Activated CD4-positive, alpha-beta T cell treated with anti-CD3 and anti-CD28 coated beads, Interleukin-2, amount 50 U/mL, for 4 hours (primary cell): ENCODE measurements at places on chromosomes 5 and 9.

DNA sequence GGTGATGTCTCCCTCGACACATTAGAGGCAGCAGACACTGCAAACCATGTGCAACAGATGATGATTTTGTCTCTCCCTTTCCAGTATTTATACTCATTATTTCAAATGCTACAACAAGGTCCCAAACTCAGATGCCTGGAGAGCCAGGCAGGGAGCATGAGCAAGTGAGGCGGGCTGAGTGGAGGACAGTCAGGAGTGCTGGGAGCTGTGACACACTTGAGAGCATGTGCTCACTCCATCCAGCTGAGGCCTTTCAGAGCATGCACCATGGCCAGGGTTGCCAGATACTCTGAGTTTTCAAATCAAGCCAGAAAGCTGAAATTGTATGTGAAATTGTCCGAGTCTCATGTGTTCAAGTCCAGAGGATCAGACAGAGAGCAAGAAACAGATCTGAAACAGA is 55.8 kb upstream of the SLC2A8 start:
- DNase-seq, result no peak

DNA sequence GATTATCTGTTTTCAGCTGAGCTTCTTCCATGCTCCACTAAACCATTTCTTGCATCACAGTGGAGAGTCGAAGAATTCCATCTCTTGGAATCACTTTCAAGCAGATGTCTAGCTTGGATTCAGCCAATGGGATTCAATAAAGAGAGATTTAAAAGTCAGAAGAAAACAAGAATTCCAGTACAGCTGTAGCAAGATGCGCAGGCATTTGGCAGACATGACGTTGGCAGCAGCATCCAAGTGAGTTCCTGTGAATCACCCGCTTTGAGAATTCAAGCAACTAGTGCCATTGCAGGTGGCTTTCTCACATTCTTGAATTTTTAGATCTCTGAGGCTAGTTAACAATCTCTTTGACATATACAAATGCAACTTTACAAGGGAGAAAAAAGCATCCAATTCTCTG is 467.0 kb downstream of the CDH10 start:
- no peak for DNase-seq

- no peak for DNase-seq
Observed at GRCh38 chr5:665956-666711, 27.0 kb downstream of the TPPP start.

GRCh38 chr5:159887050-159887449 is 29.2 kb upstream of the ADRA1B start:
- no peak for DNase-seq

DNA sequence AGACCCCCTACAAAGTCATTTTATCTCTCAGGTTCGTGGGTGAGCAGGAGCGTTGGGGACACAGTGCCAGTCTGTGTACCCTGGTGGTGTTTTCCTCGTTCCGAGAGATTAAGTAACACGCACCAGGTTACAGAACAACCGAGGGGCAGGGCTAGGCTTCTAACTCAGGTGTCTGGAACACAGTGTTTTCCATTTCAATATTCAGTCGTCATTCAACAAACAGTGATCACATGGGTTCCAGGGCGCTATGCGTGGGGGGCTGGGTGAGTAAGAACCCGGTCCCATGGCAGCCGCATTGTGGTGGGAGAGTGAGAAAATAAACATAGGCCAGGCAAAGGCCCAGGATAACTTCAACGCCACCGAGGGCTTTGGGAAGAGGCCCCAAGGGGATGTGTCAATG is 55.9 kb upstream of the RNU6ATAC start:
- DNase-seq, result no peak

- no peak for DNase-seq
Observed at GRCh38 chr5:18244309-18244708, 610.0 kb downstream of the TAF11L14 start.

- DNase-seq, result no peak
Observed at GRCh38 chr5:170541146-170541769, 37.4 kb downstream of the KCNIP1 start.

GRCh38 chr9:99075246-99075912 is 29.5 kb upstream of the TGFBR1 start:
- DNase-seq, result no peak

GRCh38 chr5:172007175-172008110 is 1.0 kb upstream of the FBXW11 start:
- no peak for DNase-seq

GRCh38 chr5:113244966-113245365 is 189.8 kb downstream of the TSSK1B start:
- DNase-seq, result no peak

DNA sequence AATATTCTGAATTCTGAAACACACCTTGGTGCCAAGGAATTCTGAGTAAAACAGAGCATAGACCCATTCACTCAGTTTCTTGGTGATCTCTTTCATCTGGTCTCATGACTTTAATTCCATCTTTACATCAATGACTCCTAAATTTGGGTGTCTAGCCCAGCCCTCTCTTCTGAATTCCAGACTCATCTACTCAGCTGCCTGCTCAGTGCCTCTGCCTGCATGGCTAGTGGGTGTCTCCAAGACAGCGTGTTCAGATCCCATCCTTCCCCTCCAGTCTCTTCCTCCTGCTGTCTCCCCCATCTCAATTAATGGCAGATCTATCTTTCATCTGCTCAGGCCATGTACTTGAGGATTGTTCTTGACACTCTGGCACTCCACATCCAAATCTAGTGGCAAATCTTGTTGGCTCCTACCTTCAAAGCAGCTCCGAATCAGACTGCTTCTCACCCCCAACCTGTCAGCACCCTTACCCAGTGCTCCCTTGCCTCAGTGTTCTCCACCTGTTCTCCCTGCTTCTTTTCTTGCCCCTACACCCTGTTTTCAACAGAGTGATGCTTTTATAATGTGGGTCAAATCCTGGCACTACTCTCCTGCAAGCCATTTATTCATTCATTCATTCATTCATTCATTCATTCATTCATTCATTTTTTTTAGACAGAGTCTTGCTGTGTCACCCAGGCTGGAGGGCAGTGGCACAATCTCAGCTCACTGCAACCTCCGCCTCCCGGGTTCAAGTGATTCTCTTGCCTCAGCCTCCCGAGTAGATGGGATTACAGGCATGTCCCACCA is 5.3 kb downstream of the CAVIN4 start:
- DNase-seq, result no peak

- no peak for DNase-seq
Observed at GRCh38 chr5:112574536-112574935, 155.5 kb upstream of the EPB41L4A start.

- DNase-seq, result no peak
Observed at GRCh38 chr9:92159058-92159457, 43.8 kb upstream of the SPTLC1 start.

- no peak for DNase-seq
Observed at GRCh38 chr9:98521141-98521540, 187.6 kb downstream of the GABBR2 start.

DNA sequence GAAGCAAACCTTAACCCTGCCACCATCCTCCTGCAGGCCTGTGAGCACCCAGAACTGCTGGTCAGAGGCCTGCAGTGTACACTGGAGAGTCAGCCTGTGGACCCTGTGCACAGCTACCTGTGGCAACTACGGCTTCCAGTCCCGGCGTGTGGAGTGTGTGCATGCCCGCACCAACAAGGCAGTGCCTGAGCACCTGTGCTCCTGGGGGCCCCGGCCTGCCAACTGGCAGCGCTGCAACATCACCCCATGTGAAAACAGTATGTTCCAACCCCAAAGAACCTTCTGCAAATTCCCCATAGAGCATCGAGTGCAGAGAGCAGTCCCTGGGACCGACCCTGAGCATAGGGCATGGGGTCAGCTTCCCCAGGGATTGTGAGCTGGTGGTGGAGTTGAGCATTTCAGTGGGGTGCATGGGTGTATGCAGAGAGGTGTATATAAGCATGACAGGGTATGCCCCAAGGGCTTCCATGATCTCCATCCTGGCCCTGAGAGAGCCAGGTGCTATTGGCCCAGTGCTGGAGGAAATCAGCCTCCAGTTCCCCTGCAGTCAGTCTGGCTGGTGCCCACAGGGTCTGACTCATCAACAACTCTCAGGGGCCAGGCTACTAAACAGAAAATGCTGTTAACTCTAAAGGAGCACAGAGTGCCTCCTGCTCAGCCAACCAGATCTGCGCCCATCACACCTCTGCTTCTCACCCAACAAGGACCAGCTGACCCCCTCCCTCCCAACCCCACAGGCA is 126.2 kb downstream of the SAXO1 start:
- DNase-seq, result no peak

- DNase-seq, result no peak
Observed at GRCh38 chr9:84751921-84752320, 82.4 kb downstream of the NTRK2 start.

- no peak for DNase-seq
Observed at GRCh38 chr5:9233712-9234111, 312.2 kb downstream of the SEMA5A start.

DNA sequence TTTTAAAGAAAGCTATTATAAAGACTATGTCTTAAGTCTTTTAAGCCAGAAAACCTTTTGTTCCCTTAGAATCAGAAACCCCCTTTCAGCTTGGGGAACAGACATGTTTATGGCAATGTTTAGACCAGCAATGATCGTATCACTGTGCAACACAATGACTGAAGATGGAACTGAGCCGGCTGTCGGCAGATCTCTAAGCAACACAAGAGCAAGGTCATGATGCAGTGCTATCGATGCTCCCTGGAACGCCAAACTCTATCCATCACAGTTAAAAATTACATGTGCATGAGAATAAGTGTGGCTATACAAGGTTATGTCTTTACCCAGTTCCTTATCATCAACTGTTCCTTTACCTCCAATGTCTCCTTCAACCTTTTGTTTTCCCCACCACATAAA is 1.8 kb upstream of the RNF44 start:
- DNase-seq, result no peak

GRCh38 chr9:2839040-2839439 is 4.9 kb downstream of the PUM3 start:
- no peak for DNase-seq

- DNase-seq, result no peak
Observed at GRCh38 chr5:107916731-107917725, 246.3 kb upstream of the EFNA5 start.

- peak; percentile 59 for DNase-seq
Observed at GRCh38 chr9:6680797-6681146, 35.2 kb upstream of the GLDC start.

DNA sequence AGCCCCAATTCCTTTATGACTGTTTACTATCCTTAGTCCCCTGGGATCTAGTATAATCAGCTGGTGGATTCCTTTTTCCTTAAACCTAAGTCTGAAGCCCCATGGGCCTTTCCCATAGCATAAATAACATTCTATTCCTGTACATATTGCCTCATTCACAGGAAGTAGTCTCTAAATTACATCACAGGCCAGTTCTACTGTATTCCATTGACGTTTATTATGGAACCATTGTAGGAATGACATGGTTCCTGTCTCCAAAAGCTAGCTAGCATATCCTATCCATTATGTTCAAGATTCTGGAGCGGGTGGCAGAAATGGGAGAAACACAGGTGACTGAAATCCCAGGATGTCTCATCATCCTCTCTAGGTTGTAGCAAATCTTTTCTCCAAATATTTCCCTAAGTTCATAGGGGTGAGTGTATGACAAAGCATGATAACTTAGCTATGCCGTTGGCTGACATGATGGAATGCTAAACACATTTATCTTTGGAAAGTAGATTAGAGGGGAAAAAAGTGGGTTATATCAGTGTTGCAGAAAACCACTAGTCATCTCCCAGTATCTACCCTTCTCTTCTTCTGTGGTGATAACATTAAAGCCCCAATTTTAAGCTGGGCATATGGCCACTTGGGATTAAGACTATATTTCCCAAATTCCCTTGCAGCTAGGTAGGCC is 140.1 kb downstream of the FGF1 start:
- DNase-seq, result no peak

- DNase-seq, result no peak
Observed at GRCh38 chr9:68708513-68708912, 3.5 kb downstream of the PIP5K1B start.

- no peak for DNase-seq
Observed at GRCh38 chr5:14341571-14342230, 198.6 kb downstream of the TRIO start.

DNA sequence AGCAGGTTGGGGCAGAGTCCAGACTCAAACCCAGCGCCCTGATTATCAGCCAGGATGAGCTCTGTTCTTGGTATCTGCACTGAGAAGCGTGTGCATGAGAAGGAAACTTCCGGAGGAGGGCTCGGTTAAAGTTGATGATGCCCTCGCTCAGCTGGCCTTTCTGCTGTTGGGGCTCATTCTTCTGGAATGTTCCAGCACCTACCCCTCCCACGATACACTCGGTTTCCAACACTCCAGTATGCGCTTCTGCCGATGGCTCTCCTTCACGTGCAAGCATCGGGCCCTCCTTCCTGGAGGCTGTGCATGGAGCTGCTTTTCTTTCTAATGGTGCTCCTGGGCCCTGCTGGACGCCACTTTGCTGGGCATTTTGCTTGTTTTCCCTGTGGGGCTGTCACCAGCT is 134.0 kb downstream of the RXRA start:
- DNase-seq, result no peak

DNA sequence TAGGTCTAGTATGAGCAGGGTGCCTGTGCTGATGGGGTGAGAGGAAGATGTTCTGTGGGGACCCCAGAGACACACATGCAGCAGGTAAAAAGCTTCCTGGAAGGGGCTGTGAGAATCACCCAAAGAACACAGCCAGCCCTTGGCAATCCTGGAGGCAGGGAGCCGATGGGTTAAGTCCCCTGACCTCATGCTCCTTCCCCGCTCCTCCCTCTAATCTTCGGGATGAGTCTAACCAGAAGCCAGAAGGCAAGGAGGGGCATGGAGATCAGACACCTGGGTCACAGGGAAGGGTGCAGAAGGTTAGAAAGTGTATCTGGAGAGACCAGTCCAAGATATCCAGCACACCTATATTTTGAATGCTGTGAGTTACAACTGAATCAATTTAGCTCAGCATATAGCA is 274.1 kb upstream of the PAPPA start:
- no peak for DNase-seq

- DNase-seq, result no peak
Observed at GRCh38 chr5:165026971-165027370, 1521.6 kb downstream of the MAT2B start.

DNA sequence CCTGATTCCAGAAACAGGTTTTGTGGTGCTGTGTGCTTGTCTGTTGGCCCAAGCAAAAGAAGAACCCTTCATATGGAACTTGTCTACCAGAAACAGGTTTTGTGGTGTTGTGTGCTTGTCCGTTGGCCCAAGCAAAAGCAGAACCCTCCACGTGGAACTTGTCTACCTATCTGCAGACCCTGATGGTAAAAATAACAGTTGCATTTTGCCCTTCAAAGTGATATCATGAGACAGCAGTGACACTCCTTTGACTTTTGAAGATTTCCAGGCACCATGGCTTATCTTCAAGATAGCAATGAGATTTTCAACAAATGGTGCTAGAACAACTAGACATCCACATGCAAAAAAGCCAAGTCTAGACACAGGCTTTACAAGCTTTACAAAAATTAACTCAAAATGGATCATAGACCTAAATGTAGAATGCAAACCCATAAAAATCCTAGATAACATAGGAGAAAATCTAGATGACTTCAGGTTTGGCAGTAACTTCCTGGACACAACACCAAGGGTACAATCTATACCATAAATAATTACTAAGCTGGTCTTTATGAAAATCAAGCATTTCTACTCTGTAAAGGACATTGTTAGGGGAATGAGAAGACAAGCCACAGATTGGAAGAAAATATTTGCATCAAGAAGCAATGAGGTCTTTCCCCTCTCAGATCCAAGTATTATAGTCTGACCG is 16.8 kb downstream of the MACROH2A1 start:
- DNase-seq, result no peak
